Hippocampal formation (tissue), 2 donors: ENCODE measurements at places on chromosomes 2 and 18.

GRCh38 chr18:36828157-36828629, 609 bp downstream of the TPGS2 start:
- no peak for DNase-seq

GRCh38 chr2:65525616-65526231, 93.3 kb upstream of the SPRED2 start:
- DNase-seq: no peak

GRCh38 chr2:43171789-43172188, 54.6 kb downstream of the ZFP36L2 start:
- DNase-seq: no peak

- DNase-seq: no peak
Observed at GRCh38 chr2:203610558-203610957, 75.5 kb upstream of the RAPH1 start.

- no peak for DNase-seq
Observed at GRCh38 chr2:10236571-10237391, 65.9 kb upstream of the HPCAL1 start.

- DNase-seq: no peak
Observed at GRCh38 chr2:237699870-237700511, 72.6 kb downstream of the LRRFIP1 start.

DNA sequence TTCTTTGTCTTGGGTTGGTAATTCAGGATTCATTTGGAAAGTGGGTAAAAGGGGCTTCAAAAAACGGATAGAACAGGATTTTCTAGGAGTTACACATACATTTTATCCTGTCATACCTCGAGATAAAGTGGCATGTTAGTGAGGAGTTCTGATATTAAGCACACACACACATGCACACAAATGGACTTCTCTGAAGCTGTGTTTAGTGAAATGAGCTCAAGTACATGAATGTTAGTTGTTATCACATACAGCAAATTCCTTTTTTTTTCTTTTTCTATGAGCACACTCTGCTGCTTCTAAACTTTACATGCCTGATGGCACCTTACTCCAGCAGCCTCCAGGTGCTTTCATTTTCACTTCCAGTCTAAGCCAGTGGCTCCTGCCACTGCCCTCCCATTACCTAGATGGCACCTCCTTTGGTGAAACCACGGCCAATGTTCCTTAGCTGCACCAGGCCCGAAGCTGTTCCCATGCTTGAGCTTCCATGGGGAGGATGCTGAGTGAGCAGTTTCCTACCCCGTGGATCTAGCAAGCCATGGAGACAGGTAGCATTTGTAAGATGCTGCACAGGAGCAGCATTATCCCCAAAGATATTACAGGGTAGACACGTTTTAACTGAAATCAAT, 49.7 kb downstream of the STAT1 start:
- no peak for DNase-seq

DNA sequence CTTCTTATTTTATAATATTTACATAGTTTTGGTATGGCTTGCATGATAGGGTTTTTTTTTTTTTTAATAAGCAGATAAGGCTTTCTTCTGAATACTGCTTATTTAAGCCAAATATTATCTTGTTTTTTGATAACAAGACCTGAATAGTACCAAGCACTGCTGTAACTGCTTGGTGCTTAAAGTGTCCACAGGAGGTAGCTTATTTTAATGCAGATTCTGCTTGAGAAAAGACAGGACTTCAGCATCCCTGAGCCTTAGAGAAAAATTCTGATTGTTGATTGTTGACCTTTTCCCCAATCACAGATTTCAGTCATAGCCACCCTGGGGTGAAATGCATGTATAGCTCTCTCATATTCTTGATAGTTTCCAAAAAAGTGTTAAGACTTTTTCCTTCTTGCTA, 336.4 kb downstream of the CTNNA2 start:
- no peak for DNase-seq

- no peak for DNase-seq
Observed at GRCh38 chr2:54648256-54648655, 75.2 kb upstream of the EML6 start.

- DNase-seq: no peak
Observed at GRCh38 chr2:109061736-109062135, 67.3 kb upstream of the SH3RF3 start.
